Hypothalamus (tissue), 51 donors: ENCODE measurements at places on chromosomes 3 and 15.

DNA sequence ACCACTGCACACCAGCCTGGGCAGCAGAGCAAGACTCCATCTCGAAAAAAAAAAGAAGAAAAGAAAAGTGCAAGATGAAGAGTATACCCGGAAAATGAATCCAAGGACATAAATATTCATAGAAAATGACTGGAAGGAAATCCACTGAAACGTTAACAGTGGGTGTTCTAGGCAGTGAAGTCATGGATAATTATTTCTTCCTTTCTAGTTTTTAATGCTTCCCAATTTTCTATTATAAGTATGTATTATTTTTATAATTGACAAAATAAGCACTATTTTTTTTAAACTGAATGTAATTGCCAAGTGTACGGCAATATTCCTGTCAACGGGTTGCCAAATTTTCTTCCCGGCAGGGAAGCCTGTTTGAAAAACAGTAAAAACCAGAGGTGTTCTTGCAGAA, 37.4 kb upstream of the MGLL start:
- DNase-seq = no peak

- no peak for DNase-seq
Measured at GRCh38 chr15:101242160-101242998, 9.5 kb downstream of the CHSY1 start.

DNA sequence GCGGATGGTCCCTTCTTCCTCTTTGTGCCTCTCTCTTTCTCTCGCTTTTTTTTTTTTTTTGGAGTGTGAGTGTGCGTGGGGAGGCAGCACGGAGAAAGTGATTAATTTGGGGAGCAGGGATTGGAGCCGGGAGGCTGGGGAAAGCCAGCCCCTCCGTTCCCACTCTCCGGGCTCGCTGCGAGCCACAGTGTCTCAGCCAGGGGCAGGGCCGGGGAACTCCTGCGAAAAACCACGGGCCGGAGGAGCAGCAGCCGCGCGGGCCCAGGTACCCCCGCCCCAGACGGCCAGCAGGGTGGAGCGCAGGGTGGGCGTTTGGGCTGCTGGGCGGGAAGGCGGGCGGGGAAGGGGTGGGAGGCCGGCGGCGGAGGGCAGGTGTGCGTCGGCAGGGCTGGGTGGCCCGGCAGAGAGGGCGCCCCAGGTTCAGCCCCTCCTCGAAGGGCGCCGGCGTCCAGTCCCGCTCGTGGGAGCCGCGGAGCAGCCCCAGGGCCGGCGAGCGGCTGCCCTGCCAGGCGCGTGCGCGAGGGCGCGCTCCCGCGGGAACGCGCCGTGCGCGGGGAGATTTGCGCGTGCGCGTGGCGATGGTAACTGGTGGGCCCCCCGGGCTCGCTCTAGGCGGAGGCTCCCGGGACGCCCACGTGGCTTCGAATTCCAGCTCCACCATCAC, 1.4 kb downstream of the CHL1 start:
- DNase-seq = peak; percentile 60

DNA sequence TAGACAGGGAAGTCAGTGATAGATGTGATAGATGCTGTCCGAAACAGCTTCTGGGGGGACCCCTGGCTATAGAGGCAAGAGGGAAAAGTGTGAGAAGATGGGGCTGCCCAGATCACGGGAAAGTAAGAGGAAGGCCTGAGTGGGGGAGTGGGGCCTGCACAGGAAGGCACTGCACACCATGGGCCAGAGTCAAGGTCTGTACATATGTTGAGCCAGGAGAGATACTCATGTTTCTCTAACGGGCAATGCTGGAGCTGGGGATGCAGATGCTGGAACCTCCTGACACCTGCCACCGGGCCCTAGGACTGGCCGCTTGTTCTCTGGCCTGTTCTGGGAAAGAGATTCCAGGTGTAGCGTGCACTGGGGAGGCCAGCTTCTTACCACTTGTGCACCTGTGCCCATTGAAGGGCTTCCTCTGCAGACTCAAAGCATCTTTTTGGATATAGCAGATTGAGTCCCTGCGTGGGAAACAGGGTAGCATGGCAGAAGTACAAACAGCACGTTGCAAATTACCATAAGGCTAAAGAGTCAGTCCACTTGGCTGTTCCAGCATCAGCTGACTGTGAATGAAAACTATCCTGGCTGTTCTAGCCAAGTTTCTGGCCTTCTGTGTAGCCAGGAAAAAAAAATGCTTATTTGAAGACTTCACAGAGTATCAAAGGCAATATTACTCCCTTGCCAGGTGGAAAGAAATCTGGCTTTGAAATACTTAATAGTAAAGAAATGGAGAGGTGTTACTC, 77.1 kb upstream of the GSK3B start:
- DNase-seq = peak; percentile 3

GRCh38 chr3:40961104-40961857, 238.0 kb upstream of the CTNNB1 start:
- DNase-seq = no peak

DNA sequence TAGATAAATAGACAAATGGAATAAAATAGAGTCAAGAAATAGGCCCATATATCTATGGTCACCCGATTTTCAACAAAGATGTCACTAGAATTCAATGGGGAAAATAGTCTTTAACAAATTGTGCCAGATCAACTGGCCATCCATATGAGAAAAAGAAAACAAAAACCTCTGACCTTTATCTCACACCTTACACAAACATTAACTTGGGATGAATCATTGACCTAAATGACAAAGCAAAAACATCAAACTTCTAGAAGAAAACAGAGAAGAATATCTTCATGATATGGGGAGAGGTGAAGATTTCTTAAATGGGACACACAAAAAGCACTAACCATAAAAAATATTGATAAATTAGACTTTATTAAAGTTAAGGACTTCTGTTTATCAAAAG, 31.9 kb downstream of the ITGA11 start:
- no peak for DNase-seq

DNA sequence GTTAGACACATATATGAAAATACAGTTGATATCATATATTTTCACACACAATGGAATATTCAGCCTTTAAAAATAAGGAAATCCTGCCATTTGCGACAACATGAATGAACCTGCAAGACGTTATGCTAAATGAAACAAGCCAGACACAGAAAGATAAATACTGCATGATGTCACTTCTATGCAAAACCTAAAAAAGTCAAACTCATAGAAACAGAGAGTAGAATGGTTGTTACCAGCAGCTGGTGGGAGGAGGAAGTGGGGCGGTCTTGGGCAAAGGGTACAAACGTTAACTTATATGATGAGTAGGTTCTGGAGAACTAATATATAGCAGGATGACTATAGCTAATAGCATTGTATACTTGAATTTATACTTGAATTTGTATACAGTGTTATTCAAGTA, 213.2 kb upstream of the NR2F2 start:
- no peak for DNase-seq

DNA sequence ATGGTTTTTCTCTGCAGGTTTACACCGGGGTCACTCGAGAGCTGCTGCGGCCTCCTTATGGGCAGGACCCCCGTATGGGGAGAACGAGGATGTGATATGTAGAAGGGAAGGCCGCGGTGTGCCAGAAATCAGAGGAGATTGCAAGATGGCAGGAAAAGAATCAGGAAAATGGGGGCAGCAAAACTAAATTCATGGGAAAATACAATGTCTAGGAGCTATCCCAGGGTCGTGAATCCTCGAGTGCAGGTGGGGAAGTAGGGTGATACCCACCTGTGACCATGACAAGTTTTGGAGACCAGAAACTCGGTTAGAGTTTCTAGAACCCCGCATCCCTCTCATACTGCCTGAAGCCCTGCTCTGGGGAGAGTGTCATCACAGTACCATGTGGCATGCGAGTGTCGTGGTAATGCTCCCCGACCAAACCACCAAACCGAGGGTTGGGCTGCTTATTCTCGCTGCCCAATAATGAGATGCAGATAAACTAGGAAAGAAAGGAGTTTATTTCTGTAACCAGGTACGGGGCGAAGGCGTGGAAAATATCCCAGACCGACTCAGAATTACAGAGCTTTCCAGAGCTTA, 781 bp downstream of the TRNT1 start:
- no peak for DNase-seq

GRCh38 chr3:138359148-138359918, 11.0 kb downstream of the MRAS start:
- DNase-seq = peak; percentile 21

DNA sequence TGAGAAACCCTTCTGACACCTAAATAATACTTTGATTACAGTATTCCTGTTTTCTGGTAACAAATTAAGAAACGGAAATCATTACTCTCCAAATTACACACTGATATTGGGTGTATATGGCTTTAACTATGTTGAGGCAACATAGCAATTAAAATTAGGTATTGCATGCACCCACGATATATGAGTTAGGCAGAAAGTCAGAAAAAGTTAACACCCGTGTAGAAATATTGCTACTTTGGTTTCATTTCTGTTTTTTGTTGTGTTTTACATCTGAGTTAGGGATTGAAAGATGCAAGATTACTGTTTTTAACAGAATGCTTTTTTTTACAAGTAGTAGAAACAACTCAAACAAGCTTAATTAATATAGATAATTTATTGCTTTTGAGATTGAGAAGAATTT, 327.8 kb downstream of the GBE1 start:
- no peak for DNase-seq

- no peak for DNase-seq
Measured at GRCh38 chr3:132555306-132556035, 41.6 kb upstream of the ACKR4 start.

DNA sequence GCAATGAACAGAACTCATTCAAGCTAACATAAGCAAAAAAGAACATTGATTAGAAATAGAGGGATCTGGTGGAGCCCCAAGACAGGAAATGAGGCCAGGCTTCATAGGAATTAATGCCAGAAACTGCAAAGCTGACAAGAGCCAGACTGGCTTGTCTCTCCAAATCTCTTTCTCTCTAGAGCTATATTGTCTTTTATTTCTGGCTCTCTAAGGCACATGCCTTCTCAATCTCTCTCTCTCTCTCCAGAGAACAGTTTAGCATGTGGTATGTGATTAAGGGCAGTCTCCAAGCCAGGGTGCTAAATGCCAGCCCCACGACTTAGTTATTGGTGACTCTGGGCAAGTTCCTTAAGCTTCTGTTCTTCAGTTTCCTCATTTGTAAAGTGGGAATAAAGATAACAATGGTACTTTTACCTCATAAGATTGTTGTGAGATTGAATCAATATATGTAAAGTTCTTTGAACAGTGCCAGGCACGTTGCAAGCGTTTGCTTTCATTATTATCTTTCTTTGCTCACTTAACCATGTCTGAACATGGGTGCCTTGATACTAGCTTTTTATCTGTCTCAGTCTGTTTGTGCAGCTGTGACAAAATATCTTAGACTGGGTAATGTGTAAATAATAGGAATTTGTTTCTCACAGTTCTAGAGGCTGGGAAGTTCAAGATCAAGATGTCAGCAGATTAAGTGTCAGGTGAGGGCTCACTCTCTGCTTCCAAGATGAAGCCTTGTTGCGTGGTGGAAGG, 123.2 kb downstream of the BDH1 start:
- no peak for DNase-seq

DNA sequence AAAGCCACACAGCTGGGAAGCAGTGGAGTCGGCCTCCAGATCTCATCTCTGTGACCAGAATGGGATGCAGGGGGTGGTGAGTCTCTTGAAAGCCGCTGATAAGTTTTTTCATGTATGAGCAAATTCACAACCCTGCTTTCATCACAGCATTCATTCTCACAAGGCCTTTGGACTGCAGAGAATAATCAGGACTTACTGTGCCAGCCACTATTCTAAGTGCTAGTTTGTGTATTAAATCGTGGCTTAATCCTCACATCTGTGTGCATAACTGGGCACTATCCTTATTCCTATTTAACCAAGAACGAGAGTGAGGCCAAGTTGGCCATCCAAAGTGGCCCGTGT, 64.2 kb upstream of the POLG start:
- no peak for DNase-seq

GRCh38 chr3:107193116-107193515, 184.1 kb upstream of the CCDC54 start:
- DNase-seq = no peak
